ENCODE measurements at places on chromosomes 6 and 20.
A peak's percentile ranks its signal among the peaks of the same experiment; 100 is the strongest.

DNA sequence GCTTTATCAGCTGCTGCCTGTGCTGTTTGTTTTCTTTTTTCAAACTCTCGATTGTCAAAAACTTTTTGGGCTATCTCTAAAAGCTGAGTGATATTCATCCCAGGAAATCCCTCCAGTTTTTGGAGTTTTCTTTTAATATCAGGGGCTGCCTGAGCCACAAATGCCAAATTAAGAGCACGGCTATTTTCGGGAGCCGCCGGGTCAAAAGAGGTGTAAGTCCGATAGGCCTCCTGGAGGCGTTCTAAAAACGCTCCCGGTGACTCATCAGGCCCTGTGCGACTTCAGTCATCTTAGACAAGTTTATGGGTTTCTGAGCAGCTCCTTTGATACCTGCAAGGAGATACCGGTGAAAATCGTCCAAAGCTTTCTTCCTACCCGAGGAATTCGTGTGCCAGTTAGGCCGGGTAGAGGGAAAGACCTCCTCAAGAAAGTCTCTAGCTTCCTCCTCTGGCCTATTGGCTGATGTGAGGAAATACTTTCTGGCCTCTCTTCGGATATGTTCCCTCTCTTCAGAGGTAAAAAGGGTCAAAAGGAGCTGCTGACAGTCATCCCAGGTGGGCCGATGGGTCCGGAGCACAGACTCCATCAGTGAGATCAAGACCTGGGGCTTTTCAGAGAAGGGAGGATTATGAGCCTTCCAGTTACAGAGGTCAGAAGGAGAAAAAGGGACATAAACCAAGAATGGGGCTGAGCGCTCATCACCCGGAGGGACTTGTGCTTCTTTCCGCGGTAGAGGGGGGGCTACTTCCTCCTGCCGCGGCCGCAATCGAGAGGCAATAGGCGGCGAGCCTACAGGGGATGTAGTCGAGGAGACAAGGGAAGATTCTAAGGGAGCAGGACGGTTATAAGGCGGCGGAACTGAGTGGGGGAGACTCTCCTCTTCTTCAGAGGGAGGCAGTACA lies 151.1 kb downstream of the TRIM27 start:
- DNase-seq = peak; percentile 58

GRCh38 chr6:10406556-10406955 lies 8.3 kb downstream of the TFAP2A start:
- no peak for DNase-seq

DNA sequence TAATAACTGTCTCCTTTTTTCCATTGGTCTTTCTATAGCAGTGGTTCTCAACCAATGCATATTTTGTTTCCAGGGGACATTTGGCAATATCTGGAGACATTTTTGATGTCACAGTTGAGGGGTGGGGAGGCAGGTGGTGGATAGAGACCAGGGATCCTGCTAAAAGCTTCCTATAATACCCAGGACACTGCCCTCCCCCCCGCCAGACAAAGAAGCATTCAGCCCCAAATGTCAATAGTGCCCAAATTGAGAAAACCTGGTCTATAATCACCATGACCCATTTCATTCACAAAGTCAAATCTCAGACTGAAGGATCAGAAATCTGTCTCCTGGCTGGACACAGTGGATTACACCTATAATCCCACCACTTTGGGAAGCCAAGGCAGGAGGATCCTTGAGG lies 128.8 kb downstream of the BMP7 start:
- DNase-seq = no peak

GRCh38 chr6:134093007-134093573 lies 40.7 kb upstream of the SLC2A12 start:
- no peak for DNase-seq

DNA sequence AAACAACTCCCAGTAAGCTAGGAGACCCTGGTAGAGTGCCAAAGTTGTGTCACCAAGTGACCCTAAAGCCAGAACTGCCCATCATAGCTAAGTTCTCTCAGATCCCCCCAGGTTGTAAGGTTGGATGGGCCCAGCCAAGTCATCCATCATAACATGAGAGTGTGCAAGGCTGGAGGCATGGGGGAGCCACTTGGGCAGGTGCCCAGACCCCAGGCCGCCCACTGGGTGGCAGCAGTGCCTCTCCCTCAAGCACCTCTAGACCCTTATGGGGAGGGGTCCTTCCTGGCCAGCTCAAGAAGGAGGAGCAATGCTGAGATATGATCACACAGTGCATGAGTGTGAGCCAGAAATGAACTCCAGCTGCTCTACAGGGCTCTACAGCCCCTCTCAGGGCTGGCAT lies 154.5 kb downstream of the MYLK4 start:
- DNase-seq = no peak

GRCh38 chr6:136750696-136751521 lies 41.4 kb downstream of the MAP3K5 start:
- no peak for DNase-seq

- no peak for DNase-seq
These were observed 170.1 kb upstream of the PHACTR1 start for GRCh38 chr6:12546410-12547002.

DNA sequence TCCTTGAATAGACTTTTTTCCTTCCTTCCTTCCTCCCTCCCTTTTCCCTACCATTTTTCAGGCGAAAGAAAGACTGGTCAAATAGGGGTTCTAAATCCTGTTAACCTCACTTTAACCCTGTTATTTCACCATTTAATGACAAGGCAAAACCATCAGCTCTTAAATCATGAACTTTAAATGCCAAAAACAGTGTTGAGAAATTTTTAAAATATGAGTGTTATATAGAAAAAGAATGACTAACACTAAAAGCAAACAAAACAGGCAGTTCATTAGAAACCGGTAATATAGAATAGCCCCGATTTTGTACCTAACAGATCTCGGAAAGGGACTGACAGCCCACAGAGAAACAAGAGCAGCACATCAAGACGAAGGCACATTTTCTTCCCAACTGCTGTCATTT lies 57.4 kb upstream of the CEP85L start:
- DNase-seq = no peak

DNA sequence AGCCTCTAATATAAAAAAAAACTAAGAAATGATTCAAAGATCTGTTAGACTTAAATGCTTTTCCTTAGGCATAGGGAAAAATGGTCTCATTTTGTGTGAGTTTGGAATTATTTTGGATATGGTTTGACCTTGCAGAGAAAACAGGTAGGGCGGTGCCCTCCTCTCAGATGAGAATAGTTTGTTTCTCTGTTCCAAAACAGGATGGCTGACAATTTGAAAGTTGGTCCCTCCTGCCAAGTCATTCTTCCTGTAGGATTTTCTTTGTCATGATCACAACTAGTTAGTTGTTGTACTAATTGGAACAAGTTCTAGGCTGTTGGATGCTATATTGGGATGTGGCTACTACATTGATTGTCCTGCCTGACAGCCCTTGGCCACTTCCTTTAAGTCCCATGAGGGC lies 108.6 kb downstream of the BCKDHB start:
- no peak for DNase-seq
